ENCODE measurements at places on chromosomes 13 and 19.

- no peak for DNase-seq
Measured at GRCh38 chr13:111241862-111242261, 78.6 kb upstream of the TEX29 start.

GRCh38 chr19:49988433-49988832 lies 27.5 kb upstream of the SIGLEC11 start:
- DNase-seq, result no peak

- no peak for DNase-seq
Measured at GRCh38 chr13:37202264-37202663, 96.8 kb upstream of the CSNK1A1L start.

- no peak for DNase-seq
Measured at GRCh38 chr19:10725415-10725814, 7.5 kb downstream of the DNM2 start.

GRCh38 chr19:44722131-44723121 lies 23.5 kb downstream of the CEACAM16 start:
- peak; percentile 63 for DNase-seq

- DNase-seq, result no peak
Measured at GRCh38 chr19:13956365-13956744, 4.0 kb downstream of the DCAF15 start.

- no peak for DNase-seq
Measured at GRCh38 chr13:34738254-34738992, 203.6 kb upstream of the NBEA start.

- no peak for DNase-seq
Measured at GRCh38 chr13:46717275-46717674, 79.7 kb downstream of the ESD start.

DNA sequence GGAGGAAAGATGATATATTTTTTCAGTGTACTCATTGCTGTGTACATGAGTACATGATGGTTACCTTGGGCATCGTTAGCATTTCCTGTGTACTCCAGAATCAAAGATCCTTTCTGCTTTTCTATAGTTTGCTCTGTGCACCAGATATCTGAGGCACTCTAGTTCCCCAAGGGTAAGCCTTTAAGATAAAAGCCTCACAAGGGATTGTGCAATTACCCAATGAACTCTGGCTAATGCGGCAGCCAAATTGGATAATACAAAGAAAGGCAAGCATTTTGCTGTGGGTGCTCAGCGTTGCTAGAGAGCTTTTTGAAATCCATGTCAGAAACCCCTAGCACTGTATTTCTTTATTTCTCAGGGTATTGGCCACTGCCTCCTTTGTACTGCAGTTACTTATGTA lies 2.9 kb downstream of the CYSLTR2 start:
- DNase-seq, result no peak

DNA sequence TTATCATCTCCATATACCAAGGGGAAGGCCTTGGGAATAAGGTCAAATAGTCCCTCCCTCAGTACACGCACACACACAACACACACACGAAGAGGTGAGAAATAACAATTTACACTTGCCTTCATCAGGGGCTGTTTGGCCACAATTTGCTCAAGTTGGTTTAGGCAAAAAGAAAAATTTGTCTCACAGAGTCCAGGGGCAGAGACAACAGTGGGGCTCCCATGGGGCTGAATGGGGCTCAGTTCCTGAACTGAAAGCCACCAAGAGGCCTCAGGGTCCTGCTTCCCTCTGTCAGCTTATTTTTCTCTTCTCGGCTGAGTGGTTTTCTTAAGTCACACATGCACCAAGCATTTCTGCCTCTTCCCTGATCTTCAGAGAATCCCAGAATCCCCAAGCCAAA lies 35.5 kb downstream of the PCDH8 start:
- DNase-seq, result no peak

DNA sequence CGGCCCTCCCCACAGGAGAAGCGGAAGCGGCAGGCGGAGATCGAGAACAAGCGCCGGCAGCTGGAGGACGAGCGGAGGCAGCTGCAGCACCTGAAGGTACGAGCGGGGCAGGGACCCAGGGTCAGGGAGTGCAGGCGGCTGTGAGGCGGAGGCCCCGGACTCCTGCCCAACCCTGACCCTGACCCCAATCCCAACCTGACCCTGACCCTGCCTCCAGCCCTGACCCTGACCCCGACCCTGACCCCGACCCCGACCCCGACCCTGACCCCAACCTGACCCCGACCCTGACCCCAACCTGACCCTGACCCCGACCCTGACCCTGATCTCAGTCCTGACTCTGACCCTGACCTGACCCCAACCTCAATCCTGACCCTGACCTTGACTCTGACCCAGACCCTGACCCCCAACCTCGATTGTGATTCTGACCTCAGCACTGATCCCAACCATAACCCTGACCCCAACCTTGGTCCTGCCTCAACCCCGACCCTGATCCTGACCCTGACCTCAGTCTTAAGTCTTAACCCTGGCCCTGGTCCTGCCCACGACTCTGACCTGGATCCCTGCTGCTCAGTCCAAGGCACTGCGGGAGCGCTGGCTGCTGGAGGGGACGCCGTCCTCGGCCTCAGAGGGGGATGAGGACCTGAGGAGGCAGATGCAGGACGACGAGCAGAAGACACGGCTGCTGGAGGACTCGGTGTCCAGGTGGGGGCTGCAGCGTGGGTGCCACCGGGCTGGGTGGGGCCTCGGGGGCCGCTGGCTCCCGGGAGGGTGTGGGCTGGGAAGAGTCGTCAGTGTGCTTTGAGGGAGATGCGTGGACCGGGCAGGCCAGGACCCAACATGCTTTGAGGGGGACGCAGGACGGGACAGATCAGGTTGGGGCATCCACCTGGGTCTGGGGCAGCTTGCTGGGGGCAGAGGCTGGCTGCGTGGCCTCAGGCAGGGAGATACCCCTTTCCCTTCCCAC lies 18.5 kb downstream of the PALM start:
- DNase-seq, result no peak

DNA sequence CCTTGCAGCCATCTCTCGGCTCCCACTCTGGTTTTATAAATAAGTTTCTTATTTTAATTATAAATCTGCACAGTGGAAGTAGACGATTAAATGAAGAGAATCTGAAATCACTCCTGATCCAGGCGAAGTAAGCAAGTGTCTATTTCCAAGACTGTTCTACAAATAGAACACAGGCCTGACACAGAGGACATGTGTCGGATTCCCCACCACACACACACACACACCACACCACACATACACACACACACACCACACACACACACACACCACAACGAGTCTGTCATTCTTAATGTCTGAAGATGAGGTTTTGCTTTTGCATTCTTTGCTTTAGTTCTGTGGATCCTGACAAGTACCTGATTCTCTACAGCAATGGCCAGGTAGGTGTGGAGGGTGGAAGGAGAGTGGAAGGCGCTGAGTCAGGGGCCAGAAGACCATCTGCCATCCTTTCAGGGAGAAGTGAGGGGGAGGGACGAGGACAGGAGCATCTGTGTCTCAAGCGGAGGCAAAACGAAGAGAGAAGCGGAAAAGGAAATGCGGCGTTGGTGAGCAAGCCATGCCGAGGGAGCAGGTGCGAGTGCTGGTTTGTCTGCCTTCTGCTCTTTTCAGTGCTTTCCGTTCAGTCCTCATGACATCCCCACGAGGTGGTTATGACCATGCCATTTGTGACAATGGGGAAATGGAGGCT lies 110.2 kb downstream of the TEX26 start:
- DNase-seq, result no peak

GRCh38 chr19:46221152-46221551 lies 8.4 kb upstream of the IGFL1 start:
- DNase-seq, result no peak

DNA sequence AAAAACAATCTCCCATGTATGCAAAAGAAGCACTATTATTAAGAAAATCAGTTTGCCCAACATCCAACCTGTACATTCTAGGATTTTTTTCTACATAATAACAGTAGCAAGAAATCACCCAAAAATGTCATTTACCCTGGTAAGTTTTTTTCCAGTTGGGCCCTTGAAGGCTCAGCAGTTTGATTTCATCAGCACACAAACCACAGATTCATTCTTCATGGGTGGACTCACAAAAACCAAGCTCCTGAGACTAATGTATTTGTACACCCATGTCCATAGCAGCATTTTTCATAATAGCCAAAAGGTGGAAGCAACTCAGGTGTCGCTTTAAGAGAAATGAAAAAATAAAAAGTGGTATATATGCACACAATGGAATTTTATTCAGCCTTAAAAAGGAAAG lies 210.1 kb downstream of the TBC1D4 start:
- DNase-seq, result no peak

- peak; percentile 39 for DNase-seq
Measured at GRCh38 chr19:6543866-6544347, 13.1 kb downstream of the TNFSF9 start.

GRCh38 chr13:111047326-111047725 lies 67.8 kb upstream of the ARHGEF7 start:
- no peak for DNase-seq

DNA sequence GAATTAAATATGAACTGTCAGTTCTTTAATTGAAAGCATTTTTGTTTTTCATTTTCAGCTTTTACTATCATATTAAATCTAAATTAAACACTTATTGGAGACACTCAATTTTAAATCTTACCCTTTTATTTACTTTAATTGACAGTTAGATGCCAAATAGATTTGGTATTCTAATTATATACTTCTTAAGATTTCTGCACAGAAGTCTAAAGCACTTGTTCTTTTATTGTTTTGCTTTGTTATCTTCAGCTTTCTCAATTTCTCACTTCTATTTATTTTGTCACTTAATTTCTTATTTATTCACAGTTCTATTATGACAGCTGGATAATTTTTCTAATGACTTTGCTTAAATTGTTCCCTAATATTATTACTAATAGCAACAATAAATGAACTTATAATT lies 1397.3 kb upstream of the MIR17HG start:
- DNase-seq, result no peak

DNA sequence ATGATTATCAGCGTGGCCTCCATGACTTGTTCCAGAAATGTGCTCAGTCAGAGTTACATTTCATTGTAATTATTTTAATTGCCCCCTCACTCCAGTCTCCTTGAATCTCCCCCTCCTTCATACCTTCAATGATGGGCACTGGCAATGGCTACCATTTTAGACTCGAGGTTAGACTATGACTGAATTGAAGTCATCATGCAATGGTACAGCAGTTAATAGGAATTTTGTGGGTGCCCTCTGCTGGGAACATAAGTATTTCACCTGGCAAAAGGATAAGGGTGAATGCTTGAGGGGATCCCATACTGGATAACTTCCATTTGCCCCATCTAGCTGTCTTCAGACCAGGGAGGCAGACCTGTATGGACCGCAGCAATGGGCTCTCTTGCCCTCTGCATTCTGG lies 32.2 kb upstream of the USP12 start:
- no peak for DNase-seq

- DNase-seq, result no peak
Measured at GRCh38 chr13:78600280-78600883, 3.0 kb downstream of the POU4F1 start.

- no peak for DNase-seq
Measured at GRCh38 chr13:33199289-33199850, 86.2 kb downstream of the STARD13 start.
